DMS53 (cell line): ENCODE measurements at places on chromosomes 3 and 15.

DNA sequence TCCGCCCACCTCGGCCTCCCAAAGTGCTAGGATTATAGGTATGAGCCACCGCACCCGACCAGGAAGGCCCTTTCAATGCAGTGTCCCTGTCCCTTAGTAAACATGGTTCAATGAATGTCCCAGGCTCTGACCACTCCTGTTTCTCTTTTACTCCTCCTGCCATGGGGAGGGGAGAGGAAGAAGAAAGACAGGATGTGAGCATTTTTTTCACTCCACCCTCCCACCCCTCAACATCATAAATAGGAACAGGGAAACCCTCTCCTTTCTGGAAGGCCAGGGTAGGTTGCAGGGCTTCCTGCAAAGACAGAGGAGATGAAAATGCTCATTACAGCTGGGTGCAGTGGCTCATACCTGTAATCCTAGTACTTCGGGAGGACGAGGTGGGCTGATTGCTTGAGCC is 7.5 kb upstream of the TATDN2 start:
- DNase-seq, result no peak

GRCh38 chr3:167330993-167331785 is 48.9 kb downstream of the ZBBX start:
- DNase-seq, result no peak

DNA sequence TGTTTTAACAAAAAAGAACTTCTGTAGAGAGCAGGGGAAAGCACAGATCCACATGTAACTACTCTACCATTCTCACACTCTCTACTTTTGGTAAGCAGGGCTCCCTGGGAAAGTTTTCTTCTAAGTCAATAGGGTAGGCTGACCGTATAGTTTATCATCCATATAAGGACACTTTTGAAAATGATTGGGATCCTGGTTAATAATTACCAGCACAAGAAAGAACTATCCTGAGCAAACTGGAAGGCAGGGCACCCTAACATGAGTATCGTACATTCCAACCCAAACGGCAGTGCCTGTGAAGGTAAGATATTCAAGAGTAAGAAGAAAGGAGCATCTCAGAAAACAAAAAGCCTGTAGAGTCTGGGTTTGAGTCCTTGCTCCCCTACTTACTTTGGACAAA is 22.1 kb downstream of the SUSD5 start:
- DNase-seq, result peak; percentile 47

- no peak for DNase-seq
Measured at GRCh38 chr3:126972866-126973265, 10.0 kb upstream of the PLXNA1 start.

GRCh38 chr3:126664591-126665214 is 9.8 kb upstream of the TXNRD3 start:
- no peak for DNase-seq

DNA sequence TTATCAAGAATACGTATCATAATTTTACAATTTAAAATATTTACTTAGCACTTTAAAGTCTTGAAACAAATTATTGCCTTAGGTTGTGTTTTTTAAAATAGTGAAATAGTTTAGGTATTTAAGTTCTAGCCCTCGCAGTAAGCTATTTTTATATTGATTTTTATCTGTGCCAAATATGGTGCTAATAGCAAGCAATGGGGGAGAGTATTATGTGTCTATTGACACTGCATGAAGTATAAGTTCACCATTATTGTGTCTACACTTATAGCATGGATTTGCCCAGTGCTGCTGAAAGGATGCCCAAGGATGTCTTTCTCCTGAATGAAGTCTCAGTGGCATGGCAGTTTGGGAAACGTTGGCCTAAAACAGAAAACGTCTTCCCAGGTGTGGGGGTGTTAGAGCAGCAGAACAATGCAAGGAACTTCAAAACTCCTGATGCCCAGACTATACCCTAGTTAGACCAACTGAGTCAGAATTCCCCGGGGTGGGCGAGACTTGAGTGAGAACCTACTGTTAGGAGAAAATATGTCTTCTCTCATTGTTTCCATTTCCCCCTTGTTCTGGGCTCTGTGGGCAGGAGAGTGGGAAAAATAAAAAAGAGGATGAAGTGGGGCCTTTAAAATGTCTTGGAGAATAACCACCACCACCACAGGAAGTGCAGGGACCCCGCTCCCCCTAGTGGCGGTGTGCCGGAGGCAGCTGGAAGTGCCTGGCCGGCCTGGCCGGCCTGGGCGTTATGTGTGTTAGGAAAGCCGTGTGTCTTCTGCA is 104.2 kb upstream of the SLC7A14 start:
- DNase-seq, result peak; percentile 73

- no peak for DNase-seq
Measured at GRCh38 chr3:112013784-112014143, 15.0 kb downstream of the TAGLN3 start.

DNA sequence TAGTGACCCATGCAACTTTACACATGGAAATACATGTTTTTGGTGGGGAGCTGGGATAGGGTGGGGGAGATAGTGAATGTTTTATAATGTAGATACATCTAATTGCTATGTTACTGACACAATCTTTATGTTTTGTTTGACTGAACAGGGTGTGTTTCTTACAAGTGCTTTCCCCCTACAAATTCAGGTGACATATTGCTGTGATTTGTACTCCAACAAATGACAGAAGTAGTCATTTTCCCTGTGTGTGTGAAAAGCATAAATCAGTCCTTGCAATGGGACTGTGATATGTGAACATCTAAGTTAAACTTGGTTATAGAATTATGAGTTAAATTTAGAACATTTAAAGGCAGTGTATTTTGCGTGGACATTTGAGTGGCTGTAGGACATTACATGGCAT is 27.3 kb downstream of the OTOL1 start:
- DNase-seq, result no peak
